Activated CD8-positive, alpha-beta memory T cell treated with anti-CD3 and anti-CD28 coated beads, Interleukin-2, amount 10 ng/mL, durations not matched to agents 7 days and 5 days (primary cell): ENCODE measurements at places on chromosomes 1 and 21. TPM values are rescaled to one million over a fixed set of nuclear protein-coding genes. Genes with fewer than 3 reads are reported as not detected.

CHIA gene
- not detected for total RNA-seq

- H3K4me1 ChIP-seq, result peaks cover 15% of the 10 kb centered on the region
- no peaks in the 10 kb centered on the region for H3K27me3 ChIP-seq
- H3K36me3 ChIP-seq, result peaks cover 34% of the 10 kb centered on the region
- H3K4me3 ChIP-seq, result no peak overlapping the region
- H3K27ac ChIP-seq, result no peak overlapping the region
- DNase-seq, result no peak
Observed at GRCh38 chr1:184789884-184790283, 35.2 kb upstream of the EDEM3 start.

DNA sequence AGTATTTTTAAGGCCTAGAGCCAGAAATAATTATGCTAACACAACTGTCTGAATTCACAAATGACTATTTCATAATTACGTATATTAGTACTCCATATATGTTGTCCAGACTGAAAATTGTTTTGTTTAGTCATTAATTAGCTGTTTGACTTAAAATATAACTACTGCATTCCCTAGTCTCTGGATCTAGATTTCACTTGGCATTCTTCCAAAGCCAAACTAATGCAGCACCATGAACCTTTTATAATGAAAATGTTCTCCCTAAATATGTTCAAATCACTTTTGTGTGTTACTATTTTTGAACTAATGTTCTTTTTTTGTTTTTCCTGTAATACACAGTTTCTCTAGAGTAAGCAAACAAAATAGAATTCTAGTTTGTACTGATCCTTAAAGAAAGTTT lies 46.1 kb downstream of the CAMTA1 start:
- no peak for DNase-seq
- no peaks in the 10 kb centered on the region for H3K4me1 ChIP-seq
- no peak overlapping the region for H3K4me3 ChIP-seq
- H3K36me3 ChIP-seq, result no peaks in the 10 kb centered on the region
- H3K27ac ChIP-seq, result no peak overlapping the region
- no peaks in the 10 kb centered on the region for H3K27me3 ChIP-seq

DNA sequence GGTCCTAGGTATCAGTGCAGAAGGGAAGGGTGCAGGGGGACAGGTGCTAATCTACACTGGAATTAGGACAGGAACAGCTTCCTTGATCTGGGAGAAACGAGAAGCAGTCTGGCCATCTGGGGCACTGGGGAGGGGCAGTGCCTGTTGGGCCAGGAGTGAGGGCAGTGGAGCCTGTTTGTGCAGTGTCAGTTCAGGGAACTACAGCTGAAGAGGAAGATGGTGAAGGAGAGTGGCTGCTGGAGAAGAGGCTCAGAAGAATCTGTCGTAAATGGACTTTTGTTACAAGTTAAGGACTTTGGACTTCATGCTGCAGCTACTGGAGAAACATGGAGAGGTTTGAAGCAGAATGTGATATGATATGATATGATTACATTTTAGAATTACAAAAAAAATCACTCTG lies 3.2 kb upstream of the TNFSF4 start:
- no peak overlapping the region for H3K27ac ChIP-seq
- H3K4me3 ChIP-seq, result no peak overlapping the region
- no peak for DNase-seq
- peaks cover 38% of the 10 kb centered on the region for H3K4me1 ChIP-seq

DNA sequence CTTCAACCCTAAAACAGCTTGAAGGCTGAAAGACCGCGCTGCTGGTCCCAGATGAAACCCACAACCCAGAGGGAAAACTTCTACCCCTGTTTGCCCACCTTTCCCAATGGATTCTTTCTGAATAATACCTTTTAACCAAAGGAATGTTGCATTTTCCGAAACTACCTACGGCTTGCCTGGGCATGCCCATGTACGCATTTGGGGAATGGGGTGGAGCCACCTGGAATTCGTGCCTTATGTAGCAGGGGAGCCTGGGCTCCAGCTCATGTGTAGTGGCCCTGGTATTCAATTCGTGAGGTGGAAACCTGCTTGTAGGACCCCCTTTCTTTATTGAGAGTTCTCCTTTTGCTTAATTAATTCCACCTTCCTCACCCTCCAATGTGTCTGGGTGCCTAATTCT lies 256.6 kb upstream of the RGS18 start:
- no peaks in the 10 kb centered on the region for H3K4me1 ChIP-seq
- H3K27ac ChIP-seq, result no peak overlapping the region
- H3K4me3 ChIP-seq, result no peak overlapping the region
- H3K27me3 ChIP-seq, result no peaks in the 10 kb centered on the region

E2F2 gene
- total RNA-seq, result 77.4 TPM
